Umbilical cord (tissue), 2 donors: ENCODE measurements at places on chromosomes 3 and 15. TPM values are rescaled to one million over a fixed set of nuclear protein-coding genes. Genes with fewer than 3 reads are reported as not detected.

KNG1 gene
- 1.4 TPM for total RNA-seq

DNA sequence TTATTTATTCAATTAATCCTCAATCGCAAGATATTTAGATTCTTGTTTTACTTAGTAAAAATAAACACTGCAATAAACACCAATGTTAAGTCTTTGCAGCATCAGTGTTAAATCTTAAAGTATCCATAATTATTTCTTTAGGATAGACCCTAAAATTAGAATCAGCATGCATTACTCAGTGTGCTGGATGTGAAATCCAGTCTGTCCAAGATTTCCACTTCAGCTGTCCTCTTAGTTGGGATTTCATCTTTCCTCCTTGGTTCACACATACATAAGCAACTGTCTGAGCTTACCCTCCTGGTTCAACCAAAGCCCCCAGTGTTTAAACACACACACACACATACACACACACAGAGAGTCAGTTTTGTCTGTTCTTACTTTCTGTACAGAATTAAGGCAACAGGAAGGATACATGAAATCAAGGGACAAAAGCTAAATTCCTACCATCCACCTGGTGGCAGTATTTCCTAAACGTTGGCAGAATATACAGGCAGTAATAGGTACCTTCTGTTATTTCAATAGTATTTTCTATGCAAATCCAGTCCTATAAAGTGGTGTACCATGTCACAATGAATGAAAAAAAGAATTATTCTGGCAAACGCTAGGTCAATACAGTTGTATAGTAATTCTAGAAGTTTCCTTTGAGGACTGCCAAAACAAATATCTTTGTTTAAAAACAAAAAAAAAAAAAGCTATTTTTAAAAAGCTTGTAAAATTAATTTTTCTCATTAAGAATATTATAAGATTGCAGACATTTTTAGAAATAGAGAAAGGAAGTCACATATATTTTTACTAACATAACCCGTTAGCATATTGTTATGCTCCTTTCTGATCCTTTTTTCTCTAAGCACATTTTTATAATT, 27.3 kb upstream of the DMXL2 start:
- DNase-seq, result peak; percentile 82

DNA sequence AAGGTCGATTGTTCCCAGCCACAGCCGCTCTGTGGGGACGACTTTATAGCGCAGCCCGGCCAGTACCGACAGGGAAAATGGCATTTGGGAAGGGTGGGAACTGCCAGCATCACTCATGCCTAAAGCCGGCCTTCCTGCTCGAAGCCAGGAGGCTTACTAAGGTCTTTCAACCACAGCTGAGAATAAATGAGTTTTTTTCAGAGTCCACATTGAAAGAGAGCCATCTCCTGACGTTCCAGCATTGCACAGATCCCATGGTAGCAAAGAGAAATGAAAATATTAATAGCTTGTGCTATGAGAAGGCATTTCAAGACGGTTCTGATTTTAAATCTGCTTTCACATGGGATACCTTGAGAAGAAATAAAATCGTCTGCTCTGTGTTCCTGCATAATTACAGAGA, 230.2 kb upstream of the IGF1R start:
- no peak for DNase-seq

- peak; percentile 54 for DNase-seq
Measured at GRCh38 chr3:52055537-52056351, 627 bp downstream of the DUSP7 start.

- no peak for DNase-seq
Measured at GRCh38 chr3:33496449-33496848, 56.2 kb upstream of the UBP1 start.
